Activated CD4-positive, alpha-beta T cell treated with anti-CD3 and anti-CD28 coated beads, Interleukin-2, amount 50 U/mL, for 16 hours (primary cell): ENCODE measurements at places on chromosomes 3 and 15.
A peak's percentile ranks its signal among the peaks of the same experiment; 100 is the strongest.

DNA sequence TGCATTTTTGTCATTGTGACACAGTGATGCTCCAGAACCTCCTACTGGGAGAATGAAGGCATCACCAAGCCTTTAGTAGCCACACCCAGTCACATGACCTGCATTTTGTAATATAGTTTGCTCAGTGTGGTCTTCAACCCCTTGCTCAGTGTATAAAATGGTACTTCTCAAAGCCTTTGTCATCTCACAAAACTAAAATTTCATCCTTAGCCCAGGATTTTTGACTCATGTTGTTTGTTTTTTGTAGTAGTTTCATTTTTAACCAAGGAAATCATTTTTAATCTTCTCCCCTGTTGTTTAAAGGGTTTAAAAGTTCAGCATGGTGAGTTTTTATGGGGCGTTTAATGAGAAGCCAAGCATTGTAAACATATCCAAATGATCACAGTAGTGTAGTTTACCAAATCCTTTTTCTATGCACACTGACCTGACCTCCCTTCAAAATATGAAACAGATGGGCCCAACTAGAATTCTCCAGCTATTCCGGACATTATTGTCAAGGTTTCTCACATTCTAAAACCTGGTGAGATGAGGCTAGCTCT lies 123.5 kb upstream of the IL12A start:
- no peak for DNase-seq

GRCh38 chr15:70608144-70608543 lies 155.2 kb downstream of the UACA start:
- DNase-seq: no peak

DNA sequence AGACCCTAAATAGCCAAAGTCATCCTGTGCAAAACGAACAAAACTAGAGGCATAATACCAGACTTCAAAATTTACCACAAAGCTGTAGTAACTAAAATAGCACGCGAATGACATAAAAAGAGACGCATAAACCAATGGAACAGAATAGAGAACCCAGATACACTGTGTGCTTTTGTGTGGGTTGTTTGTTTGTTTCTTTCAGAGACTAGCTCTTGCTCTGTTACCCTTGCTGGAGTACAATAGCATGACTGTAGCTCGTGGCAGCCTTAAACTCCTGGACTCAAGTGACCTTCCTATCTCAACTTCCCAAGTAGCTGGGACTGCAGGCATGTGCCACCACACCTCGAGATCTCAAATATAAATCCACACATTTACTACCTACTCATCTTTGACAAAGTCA lies 1314.6 kb upstream of the GBE1 start:
- no peak for DNase-seq

DNA sequence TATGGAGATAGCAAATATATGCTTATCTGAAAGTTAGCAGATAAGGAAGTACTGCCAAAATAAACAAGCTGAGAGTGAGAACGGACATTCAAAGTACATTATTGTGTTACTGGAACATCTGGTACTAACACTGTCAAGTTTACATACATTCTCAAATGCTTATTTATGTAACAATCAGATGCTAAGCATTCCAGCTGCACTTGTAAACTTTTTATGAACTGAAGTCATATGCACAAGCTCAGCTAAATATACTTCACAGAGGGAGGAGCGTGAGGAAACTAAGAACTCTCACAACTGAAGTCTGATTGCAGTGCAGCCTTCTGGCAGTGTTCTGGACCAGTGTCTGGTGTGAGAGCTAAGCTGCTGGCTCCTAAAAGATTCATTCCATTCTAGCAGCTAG lies 223.7 kb upstream of the NANOGP8 start:
- no peak for DNase-seq

- DNase-seq: no peak
These were observed 82.3 kb downstream of the AAGAB start for GRCh38 chr15:67172172-67172571.

DNA sequence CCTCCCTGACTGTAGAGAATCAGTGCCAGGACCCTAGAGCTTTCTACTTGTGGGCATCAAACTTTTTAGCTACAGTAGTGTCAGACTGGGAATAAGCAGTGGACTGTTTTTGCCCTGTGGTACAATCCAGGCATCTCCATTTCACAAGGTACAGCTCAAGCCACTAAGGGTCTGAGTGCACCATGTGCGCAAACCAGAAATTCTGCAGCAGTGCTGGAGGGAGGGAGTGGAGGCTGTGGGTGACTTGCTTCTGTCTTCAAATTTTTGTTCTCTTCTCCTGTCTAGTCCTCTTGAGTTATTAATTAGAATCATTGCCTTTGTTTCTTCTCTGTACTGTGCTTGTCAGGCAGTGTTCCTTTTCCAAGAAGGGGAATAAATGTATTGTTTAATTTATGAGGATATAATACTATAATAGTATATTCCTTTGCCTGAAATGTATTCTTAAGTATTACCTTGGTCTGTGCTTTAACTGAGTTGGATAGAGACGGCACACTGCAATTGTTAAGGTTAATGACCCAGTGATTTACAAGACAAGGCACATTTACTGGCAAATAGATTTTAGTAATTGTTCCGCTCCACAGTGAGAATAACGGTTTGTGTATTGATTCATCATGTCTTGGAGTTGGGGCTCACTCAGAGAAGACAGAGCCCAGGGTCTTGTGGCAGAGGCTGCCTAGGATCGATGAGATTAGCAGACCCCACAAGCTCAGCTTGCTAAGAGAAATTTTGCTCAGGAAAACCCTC lies 390.6 kb upstream of the CFAP20DC start:
- no peak for DNase-seq

GRCh38 chr15:47461652-47462141 lies 255.6 kb upstream of the SEMA6D start:
- no peak for DNase-seq

- peak; percentile 25 for DNase-seq
These were observed 369.0 kb downstream of the SV2B start for GRCh38 chr15:91468871-91469580.

GRCh38 chr3:62284442-62284841 lies 88.9 kb downstream of the FEZF2 start:
- DNase-seq: no peak

DNA sequence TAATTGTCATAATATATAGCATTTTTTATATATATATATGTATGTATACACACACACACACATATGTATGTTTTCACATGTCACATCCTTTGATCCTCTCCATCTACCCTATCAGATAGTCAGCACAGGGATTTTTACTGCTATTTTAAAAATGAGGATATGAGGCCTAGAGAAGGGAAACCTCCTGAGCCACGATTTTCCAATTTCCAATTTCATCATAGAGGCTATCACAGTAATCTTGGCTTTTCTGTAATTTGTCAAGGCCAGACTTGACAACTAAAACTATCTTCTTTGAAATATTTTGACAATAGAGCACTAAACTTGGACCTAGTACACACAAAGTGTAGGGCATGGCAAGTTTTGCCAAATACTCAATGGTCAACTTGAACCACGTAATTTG lies 42.5 kb downstream of the IL1RAP start:
- no peak for DNase-seq

DNA sequence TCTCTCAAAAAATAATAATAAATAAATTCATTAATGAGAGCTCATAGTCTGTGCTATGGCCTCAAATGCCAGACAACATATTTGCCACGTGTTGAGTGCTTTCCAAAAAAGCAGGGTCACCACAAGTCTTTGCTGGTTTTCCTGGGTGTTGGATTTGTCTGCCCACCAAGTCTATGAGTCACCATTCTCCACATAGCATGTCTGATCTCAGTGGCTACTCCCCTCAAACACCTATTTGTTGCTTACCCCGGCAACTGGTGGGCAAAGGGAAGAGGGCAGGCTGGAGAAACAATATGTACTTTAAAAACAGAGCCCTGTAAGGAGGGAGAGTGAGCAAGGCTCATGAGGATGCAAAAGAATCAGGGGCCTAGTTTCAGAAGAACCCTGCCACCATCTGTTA lies 120.0 kb upstream of the ARRDC4 start:
- DNase-seq: no peak

GRCh38 chr15:101053261-101053660 lies 134.1 kb downstream of the LRRK1 start:
- no peak for DNase-seq

- DNase-seq: peak; percentile 14
These were observed 176.9 kb upstream of the LMCD1 start for GRCh38 chr3:8324747-8325146.

DNA sequence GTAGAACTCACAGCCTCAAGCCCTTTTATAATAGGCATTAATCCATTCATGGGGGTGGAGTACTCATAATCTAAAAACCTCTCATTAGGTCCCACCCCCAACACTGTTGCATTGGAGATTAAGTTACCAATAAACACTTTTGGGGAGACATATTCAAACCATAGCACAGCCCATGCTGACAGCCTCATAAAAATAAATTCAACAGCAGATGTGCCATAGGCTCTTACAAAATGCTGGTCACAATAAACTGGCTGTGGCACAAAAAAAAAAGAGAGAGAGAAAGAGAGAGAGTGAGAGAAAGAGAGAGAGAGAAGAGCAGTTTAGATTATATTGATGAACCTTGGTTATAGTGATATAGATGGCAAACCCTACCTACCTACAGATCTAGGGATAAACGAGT lies 1000.9 kb downstream of the TUSC7 start:
- no peak for DNase-seq

DNA sequence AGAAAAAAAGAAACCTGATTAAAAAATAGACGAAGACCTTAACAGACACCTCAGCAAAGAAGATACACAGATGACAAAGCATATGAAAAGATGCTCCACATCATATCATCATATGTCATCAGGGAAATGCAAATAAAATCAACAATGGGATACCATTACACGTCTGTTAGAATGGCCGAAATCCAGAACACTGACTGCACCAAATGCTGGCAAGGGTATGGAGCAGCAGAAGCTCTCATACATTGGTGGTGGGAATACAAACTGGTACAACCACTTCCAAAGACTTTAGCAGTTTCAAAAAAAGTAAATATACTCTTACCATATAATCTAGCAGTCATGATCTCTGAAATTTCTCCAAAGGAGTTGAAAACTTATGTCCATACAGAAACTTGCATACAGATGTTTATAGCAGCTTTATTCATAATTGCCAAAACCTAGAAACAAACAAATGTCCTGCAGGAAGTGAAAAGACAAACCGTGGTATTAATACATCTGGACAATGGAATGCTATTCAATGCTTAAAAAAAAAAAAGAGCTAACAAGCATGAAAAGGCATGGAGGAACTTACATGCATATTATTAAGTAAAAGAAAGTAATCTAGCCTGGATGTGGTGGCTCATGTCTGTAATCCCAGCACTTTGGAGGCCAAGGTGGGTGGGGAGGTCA lies 107.4 kb downstream of the HES1 start:
- no peak for DNase-seq

DNA sequence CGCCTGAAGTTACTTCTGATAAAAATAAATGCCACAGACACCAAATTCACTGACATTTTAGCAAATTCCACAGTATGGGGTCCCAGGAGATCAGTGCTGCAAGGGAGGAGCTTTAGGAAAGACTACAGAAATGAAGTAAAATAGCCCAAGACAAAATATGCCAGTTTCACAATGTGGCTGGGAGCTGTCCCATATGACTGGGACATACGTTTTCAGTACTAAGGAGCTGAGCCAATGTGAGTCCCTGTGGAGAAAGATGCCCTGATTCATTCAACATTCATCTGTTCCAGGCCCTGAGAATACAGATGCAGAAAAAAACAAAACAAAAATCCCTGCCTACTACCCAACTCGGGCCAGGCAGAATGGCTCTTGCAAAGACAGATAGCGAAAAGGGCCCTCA lies 63.4 kb upstream of the FAM174B start:
- DNase-seq: no peak

DNA sequence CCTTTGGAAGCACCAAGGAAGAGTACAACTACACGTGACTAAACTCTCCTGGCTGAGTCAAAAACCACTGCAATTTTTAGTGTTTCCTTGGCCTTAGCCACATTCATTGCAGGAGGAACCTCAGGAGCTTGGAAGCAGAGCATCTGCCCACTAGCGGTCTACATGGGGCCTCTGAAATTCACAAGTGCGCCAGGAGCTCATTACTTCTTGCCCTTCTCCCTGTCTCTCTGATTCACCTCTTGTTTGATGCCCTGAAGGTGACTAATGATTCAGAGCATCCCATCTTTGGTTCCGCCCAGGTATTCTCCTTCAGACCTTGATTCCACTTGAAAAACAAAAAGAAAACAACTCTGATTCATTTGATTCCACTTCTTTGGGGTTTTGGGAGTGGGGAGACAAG lies 201.1 kb upstream of the LPP start:
- DNase-seq: no peak
